ENCODE measurements at places on chromosomes 3 and 15. TPM values are rescaled to one million over a fixed set of nuclear protein-coding genes. Genes with fewer than 3 reads are reported as not detected.

GRCh38 chr3:194206320-194206719 lies 70.4 kb downstream of the HES1 start:
- DNase-seq = peak; percentile 76
- H3K4me3 ChIP-seq = no peak overlapping the region
- peaks cover 17% of the 10 kb centered on the region for H3K4me1 ChIP-seq
- no peaks in the 10 kb centered on the region for H3K27me3 ChIP-seq
- peak overlapping the region; percentile 81 for H3K27ac ChIP-seq

GRCh38 chr3:174440253-174440701 lies 418.9 kb upstream of the NAALADL2 start:
- H3K4me3 ChIP-seq = peak overlapping the region; percentile 78
- H3K36me3 ChIP-seq = no peaks in the 10 kb centered on the region
- no peak for DNase-seq
- peak overlapping the region; percentile 90 for H3K27ac ChIP-seq

GRCh38 chr3:2099779-2100191 lies 1.1 kb downstream of the CNTN4 start:
- no peak for DNase-seq
- no peak overlapping the region for H3K27ac ChIP-seq
- H3K36me3 ChIP-seq = no peaks in the 10 kb centered on the region
- no peaks in the 10 kb centered on the region for H3K4me1 ChIP-seq
- peaks cover 30% of the 10 kb centered on the region for H3K27me3 ChIP-seq

- H3K27ac ChIP-seq = no peak overlapping the region
- peak; percentile 24 for DNase-seq
- no peaks in the 10 kb centered on the region for H3K36me3 ChIP-seq
- H3K4me3 ChIP-seq = peak overlapping the region; percentile 97
- peaks cover 19% of the 10 kb centered on the region for H3K4me1 ChIP-seq
These were observed 1.6 kb upstream of the GOLM2 start for GRCh38 chr15:44286814-44287452.

- no peak overlapping the region for H3K27ac ChIP-seq
- no peaks in the 10 kb centered on the region for H3K4me1 ChIP-seq
- no peak for DNase-seq
- H3K4me3 ChIP-seq = no peak overlapping the region
- no peaks in the 10 kb centered on the region for H3K36me3 ChIP-seq
These were observed 949.4 kb downstream of the ROBO1 start for GRCh38 chr3:78818161-78818985.

GRCh38 chr3:30596152-30596551 lies 10.2 kb upstream of the TGFBR2 start:
- H3K36me3 ChIP-seq = no peaks in the 10 kb centered on the region
- no peak overlapping the region for H3K4me3 ChIP-seq
- H3K4me1 ChIP-seq = peaks cover 8% of the 10 kb centered on the region
- no peak overlapping the region for H3K27ac ChIP-seq
- H3K27me3 ChIP-seq = no peaks in the 10 kb centered on the region
- no peak for DNase-seq

Gene COL7A1
- 1.9 TPM for total RNA-seq

Measured in endothelial cell of umbilical vein (primary cell).